GM04503 (cell line): ENCODE measurements at places on chromosomes 7 and 10.

- DNase-seq = no peak
These were observed 44.8 kb upstream of the TARP start for GRCh38 chr7:38318241-38318640.

- DNase-seq = no peak
These were observed 42.9 kb downstream of the CSGALNACT2 start for GRCh38 chr10:43181146-43181545.

DNA sequence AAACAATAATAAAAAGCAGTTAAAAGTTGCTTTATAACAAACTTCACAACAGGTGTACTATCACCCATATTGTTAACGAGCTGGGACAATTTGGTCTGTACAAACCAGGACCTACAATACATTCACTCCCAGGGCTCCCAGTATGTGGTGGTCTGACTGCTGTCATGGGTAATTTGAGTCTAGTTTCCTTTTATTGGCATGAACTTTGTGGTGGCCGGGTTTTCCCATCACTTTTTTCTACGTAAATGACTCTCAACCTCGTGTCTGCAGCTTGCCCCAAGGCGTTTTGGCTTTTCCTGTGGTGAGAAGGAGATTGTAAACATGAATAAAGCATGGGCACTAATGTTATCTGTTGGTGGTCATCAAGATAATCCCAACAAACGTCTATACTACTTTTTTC is 118.7 kb upstream of the CDK6 start:
- DNase-seq = no peak

DNA sequence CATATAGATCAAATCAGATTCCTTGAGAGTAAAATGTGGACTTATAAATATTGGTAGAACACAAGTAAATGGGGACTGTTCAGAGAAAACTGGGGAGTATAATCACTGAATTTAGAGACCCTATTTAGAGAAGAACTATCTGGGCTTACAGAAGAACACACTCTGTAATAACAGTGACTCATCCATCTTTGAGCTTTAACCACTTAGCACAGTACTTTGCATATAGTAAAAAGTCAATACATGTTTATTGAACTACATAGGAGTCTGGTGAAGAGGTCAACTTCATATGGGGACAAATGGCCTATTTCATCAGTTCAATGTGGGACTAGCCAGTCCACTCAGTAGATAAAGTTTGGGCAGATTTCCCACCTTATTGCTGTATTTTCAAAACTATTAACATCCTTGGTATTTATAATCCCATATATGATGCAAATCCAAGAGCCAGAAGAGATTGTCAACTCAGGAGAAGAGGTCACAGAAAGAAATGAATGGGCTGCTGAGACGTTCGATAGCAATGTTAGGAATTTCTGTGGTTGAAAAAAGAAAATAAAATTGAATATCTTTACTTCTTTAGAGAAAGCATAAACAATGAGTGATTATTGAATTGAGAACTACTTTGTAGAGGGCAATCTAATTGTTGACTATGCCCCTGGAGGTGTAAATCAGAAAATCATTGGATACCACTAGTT is 119.3 kb upstream of the CACNA2D1 start:
- DNase-seq = peak; percentile 53

DNA sequence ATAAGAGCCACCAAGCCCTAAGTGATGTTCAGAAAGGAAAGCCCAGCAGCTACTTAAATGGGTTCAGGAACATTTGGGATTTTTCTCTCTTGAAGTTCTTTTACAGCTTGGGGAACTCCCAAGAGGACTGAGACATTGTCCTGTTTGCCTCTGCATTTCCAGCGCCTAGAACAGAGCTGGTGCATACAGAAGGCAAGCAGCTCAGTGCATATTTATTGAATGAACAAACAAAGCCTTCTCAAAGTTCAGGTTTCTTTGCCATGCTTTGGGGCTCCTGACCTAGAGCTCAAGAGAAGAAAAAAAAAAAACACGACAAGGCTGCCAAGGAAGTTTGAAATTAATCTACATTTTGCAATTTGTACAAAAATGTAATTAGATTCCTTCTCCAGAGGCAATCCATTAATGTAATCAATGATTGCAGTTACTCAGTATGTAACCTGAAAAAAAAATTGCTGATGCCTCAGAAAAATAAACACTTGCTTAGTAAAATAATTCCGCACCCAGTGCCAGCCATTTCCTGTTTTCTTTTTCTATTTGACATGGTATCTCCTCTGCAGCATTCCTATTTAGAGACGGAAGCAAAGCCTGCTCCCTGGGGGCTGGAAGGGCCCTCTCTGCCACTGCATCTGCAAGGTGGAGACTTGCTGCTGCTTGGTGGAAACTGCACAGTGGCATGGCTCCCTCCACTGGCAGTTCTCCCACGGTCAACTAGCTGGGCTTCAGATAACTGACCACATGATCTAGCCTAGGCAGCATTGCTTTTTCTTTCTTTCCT is 157.3 kb downstream of the TMEM178B start:
- no peak for DNase-seq

- no peak for DNase-seq
These were observed 491.9 kb upstream of the PFKP start for GRCh38 chr10:2575460-2575859.

GRCh38 chr7:31935124-31936054 is 134.8 kb downstream of the PDE1C start:
- DNase-seq = no peak

GRCh38 chr7:103851357-103851756 is 138.1 kb downstream of the RELN start:
- DNase-seq = no peak

GRCh38 chr7:724298-724697 is 2.2 kb upstream of the DNAAF5 start:
- no peak for DNase-seq

GRCh38 chr7:42096681-42097561 is 140.1 kb downstream of the GLI3 start:
- no peak for DNase-seq

DNA sequence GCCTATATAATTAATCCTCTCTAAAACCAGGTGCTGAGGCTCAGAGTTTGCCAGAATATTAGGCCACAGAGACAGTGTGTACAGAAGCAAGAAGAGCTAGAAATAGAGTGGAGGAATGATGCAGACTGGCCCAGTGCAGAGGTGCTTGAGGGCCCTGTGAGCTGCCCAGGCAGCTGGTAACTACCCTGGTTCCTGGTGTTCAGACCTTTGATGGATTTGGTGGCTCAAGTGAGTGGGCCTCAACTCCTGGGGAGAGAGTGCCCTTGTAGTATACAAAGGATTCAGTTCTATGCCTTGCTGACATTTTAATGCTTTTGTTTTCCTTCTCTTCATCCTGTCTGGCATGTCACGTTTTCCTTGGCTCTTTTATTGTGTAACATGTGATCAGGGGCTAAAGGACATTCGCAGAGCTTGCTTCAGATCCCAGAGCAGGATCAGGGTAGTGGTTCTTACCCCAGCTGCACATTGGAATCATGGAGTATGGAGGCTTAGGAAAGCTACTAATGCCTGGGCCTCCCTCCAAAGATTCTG is 20.0 kb downstream of the LRRC4 start:
- DNase-seq = no peak

DNA sequence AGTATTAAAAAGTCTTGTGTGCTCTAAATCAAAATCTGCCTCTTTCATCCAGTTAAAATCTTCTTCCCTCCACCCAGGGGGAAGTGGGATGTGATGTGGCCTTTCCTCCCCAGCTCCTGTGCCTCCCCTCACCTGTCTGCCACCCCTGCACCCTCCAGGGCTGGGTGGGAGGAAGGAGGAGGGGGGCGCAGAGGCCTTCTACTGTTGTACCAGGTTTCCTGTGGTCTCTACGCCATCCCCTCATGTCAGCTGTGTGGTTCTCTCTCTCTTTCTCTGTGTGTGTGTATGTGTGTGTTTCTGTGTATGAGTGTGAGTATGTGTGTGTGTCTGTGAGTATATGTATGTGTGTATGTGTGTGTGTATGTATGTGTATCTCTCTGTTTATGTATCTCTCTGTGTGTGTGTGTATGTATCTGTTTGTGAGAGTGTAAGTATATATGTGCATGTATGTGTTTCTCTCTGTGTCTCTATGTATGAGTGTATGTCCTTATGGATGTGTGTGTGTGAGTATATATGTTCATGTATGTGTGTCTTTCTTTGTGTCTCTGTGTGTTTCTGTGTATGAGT is 45.5 kb upstream of the C10orf71 start:
- no peak for DNase-seq

DNA sequence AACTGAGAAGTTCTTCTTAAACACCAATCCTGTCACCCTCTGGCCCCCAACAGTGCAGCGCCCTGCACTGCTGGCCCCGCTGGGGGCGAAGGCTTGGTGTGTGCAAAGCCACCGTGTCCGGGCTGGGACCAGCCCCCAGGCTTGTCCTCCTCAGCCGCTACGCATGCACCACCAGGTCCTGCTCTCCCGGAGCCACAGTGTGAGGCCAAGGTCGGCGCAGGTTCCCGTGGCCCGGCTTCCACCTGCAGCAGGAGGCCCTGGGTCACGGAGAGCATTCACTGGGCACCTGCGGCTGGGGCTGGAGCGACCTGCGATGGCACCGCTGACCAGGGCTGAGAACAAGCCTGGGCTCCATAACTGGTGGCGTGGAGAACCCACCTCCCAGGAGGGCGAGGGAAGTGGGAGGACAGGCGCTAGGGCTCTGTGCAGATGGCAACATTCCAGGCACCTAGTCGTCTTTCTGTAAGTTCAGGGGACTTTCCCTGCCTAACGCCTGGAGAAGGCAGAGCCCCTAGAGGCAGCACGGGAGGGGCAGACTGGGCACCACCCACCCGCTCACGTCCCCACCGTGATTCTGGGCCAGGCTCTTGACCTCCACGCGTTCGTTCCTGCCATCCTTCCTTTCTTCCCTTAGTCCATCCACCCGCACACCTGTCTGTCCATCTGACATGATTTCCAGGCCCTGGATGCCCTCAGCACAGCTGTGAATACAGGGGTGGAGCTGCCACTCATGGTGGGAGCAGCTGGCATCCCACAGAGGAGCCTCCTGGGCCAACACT is 271.6 kb downstream of the ELFN1 start:
- no peak for DNase-seq

DNA sequence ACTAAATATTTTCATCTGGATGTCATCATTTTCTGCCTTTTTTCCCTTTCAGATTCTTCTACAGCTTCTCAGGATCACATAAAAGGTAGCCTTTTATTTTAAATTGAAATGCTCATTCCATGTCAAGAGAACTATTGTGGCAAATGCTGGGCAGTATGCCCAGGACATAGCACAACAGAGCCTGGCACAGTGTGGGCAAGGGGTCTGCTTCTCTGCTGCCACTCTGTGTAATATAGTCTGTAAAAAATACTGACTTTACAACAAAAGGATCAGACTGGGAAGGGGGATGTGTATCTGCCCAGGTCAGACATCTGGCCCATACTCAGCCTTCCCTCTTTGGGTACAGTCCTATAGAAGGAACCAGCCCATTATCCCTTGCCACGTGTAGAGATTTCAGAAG is 62.7 kb downstream of the CUZD1 start:
- DNase-seq = no peak

GRCh38 chr10:114412907-114413797 is 8.8 kb upstream of the AFAP1L2 start:
- DNase-seq = no peak

DNA sequence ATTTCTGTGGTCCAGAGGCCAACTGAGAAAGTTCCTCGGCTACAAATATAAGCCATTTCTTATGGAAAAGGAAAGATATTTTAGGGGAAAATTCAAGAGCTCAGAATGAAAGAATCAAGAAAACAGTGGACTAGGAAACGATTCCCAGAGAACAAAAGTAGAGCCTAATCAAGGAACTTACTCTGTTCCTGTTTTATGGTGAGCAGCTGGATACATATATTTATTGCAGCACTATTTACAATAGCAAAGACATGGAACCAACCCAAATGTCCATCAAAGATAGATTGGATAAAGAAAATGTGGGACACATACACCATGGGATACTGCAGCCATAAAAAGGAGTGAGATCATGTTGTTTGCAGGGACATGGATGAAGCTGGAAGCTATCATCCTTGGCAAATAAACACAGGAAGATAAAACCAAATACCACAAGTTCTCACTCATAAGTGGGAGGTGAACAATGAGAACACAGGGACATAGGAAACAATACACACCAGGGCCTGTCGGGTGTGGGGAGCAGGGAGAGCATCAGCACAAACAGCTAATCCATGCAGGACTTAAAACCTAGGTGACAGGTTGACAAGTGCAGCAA is 298.7 kb downstream of the THSD7A start:
- no peak for DNase-seq

DNA sequence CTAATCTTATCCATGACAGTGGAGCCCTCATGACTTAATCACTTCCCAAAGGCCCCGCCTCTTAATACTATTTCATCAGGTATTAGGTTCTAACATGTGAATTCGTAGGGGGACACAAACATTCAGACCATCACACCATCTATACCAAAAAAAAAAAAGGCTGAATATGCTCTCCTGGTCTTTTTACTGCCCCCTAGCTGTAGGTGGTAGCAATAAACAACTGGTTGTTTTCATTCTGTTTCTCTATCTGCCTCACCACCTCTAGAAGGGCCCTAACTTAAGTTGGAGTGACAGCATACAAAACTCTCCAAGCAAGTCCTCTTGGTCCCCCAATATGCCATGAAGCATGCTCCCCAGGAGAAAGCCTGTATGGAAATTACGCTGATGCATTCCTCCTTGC is 94.1 kb downstream of the GRM8 start:
- DNase-seq = no peak
